ENCODE measurements at places on chromosomes 2 and 18.
A peak's percentile ranks its signal among the peaks of the same experiment; 100 is the strongest.

- DNase-seq, result no peak
Observed at GRCh38 chr2:171317492-171318125, 116.2 kb downstream of the METTL8 start.

GRCh38 chr18:6571239-6571602 is 156.5 kb upstream of the L3MBTL4 start:
- DNase-seq, result no peak

- DNase-seq, result no peak
Observed at GRCh38 chr18:32920796-32921787, 148.3 kb upstream of the KLHL14 start.

- no peak for DNase-seq
Observed at GRCh38 chr18:50154420-50154819, 40.5 kb downstream of the MYO5B start.

- DNase-seq, result no peak
Observed at GRCh38 chr2:8594731-8595427, 87.0 kb upstream of the ID2 start.

- DNase-seq, result peak; percentile 38
Observed at GRCh38 chr2:102615620-102616436, 3.5 kb upstream of the SLC9A2 start.

DNA sequence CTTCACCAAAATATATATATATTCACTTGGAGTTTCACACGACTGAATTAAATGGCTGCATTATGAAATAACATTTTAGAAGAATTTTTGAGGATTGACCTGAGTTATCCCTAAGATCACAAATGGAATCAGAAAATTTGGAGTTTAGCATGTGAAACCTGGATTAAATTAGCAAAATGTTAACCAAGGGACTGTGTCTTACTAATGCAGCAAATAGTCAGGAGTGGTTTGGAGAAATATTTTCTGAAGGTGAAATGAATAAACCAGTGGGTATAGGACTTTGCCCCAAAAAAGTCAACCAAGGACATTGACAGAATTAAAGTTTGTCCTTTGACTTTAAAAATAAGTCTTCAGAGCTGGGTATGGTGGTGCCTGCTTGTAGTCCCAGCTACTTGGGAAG is 111.2 kb downstream of the PRPF40A start:
- no peak for DNase-seq

GRCh38 chr18:9020221-9020620 is 82.3 kb upstream of the NDUFV2 start:
- no peak for DNase-seq

DNA sequence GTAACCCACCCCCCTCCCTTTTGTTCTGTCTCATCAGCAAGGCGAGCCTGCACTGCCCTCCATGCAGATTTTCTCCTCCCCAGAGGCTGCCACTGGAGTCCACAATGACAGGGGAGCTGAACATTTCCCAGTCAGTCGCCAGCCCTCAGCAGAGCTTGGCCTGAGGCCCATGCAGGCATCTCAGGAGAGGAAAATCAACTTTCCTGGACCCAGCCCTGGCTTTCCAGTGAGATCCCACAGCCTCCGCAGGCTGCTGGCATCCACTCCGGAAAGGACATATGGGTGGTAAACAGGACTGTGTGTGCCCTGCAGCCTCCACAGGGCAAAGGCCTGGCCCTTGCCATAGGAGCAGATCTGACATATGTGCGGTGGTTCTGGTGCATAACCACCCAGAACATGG is 253.8 kb downstream of the TNS1 start:
- no peak for DNase-seq

GRCh38 chr2:129329574-129329973 is 649.9 kb upstream of the RAB6C start:
- DNase-seq, result no peak

DNA sequence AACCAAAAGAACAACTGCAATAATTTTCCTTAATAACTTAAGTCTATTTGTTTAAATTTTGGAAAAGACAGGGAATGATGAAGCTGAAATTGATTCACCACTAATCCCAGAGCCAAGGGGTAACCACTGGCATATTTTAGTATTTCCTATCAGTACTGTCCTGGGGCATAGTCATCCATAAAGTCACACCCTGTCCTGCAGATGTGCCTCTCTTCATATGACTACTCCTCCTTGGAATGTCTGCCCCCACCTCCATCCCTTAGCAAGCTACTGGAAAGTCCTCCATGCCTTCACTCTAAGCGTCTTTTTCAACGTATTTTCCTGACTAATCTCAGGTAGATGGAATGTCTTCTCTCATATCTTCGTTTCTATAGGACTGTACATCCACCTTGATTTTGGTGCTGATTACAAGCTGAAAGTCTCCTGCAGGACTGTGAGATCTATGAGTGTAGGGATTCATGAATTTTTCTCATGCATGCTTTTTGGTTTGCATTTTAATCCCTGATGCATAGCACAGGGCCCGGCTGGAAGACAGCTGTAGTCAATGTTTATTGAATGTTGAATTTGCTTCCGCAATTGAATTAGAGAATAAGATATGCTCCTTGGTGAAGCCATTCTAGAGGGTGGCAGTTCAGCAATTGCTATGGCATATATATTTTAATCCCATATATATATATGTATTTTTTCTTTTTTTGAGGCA is 85.6 kb downstream of the MOGAT1 start:
- DNase-seq, result no peak

DNA sequence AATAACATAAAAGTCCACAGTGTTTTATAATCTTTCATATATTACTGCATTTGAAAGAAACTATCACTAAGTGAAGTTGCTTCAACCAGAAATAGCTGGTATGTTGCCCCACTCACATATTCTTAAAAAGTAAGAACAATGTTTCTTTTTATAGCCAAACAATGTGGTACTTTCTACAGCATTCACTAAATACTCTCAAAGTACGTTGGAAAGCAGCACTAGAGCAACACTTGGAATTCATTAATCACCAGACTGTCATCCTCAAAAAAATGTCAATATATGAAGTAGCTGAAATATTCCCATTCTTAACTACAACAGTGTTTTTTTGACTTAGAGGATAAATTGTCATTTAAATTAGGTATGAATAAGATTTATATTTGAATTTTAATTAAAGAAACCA is 32.8 kb downstream of the COBLL1 start:
- no peak for DNase-seq

DNA sequence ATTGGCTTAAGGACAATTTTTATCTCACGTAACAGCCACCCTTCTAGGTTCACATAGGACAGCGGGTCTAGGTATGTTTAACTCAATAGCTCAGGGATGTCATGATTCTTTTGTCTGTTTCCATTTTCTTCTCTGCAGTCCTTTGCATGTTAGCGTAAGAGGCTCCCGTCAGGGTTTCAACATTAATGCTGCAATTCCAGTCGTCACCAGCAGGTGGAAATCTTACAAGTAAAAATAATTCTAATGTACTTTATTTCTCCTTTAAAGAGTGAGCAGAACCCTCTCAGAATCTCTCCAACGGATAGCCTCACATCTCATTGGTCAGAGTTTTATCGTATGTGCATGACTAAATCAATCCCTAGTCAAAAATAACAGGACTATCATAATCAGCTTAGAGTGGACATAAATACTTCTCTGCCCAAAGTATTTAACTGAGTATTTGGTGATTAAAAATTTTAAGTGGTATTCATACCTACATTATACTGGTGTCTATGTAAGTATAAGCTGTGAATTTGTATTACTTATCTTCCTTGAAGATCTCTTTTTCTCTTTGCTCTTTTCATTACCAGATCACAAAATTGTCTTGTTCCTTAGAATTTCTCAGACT is 487.2 kb upstream of the GCFC2 start:
- peak; percentile 55 for DNase-seq

GRCh38 chr2:160582490-160583145 is 89.0 kb upstream of the RBMS1 start:
- DNase-seq, result no peak

DNA sequence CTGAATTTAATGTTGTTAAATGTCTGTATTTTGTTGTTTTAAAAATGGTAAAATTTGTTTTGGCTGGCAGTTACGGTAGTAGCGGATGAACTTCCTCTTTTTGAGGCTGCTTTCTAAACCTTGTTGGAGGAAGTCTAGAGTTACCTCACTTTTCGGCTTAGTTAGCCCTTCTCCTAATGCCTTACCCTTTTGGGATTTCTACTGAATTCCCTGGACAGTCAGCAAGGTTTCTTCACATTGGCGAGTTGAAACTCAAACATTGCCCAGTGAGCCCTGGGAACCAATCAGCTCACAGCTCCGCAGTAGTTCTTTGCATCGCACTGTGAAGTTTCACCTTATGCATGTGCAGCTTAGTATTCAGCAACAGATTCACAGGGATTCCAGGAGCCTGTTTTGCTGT is 55.2 kb downstream of the TMEM247 start:
- no peak for DNase-seq

DNA sequence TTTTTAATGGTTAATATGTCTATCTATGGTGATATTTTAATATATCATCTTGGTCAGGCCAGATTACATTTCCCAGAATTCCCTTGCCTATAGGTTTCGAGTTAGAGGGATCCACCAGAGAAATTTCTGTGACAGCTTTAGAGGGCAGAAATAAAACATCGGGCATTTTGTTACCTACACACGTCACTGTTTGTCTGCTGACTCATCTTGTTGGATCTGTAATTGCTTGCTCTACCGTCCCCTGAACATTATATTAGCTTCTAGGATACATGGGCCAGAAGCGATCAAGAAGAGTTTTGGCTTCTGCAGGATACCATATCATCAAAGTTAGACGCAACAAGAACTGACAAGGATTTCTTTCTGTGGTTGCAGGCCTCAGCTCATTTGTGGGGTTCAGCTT is 795.8 kb upstream of the GCFC2 start:
- no peak for DNase-seq

DNA sequence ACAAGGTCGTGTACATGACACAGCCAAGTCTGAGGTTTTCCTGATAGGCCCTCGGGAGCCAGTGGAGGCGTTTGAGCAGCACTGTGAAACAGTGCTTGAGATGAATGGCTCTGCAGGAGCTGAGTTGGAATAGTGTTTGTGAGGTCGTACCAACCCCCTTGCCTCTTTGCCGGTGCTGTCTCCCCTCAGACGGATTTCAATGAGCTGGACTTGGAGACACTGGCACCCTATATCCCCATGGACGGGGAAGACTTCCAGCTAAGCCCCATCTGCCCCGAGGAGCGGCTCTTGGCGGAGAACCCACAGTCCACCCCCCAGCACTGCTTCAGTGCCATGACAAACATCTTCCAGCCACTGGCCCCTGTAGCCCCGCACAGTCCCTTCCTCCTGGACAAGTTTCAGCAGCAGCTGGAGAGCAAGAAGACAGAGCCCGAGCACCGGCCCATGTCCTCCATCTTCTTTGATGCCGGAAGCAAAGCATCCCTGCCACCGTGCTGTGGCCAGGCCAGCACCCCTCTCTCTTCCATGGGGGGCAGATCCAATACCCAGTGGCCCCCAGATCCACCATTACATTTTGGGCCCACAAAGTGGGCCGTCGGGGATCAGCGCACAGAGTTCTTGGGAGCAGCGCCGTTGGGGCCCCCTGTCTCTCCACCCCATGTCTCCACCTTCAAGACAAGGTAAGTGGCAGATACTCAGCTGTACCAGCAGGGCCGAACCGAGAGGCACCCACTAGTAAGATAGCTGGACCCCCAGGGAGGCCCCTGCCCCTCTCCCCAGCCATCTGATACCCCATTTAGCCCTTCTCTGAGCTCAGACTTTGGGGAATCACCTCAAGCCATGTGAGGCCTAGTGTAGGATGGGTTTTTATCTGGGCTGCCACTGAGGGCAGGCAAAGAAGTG is 83.1 kb downstream of the EPAS1 start:
- DNase-seq, result no peak

DNA sequence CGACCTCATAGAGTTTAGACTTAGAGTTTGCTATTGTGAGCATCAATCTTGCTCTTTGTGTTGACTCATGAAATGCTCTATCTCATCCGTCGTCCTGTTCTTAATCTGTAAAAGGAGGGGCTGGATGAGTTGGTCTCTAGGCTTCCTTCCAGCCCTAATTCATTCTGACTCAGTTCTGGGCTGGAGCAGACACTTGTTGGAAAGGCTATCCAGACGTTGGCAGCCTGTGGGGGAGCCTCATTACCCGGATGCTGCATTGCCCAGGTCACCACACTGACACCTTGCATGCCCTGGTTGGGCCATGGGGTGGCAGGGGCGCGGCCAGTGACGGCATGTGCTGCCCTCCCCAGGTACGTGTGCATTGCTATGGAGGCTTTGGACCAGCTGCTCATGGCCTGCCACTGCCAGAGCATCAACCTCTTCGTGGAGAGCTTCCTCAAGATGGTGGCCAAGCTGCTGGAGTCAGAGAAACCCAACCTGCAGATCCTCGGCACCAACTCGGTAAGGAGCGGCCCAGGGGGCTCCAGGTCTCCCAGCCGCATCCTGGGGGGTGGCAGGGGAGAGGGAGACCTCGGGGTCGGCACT is 61.5 kb downstream of the EFR3B start:
- DNase-seq, result peak; percentile 57

DNA sequence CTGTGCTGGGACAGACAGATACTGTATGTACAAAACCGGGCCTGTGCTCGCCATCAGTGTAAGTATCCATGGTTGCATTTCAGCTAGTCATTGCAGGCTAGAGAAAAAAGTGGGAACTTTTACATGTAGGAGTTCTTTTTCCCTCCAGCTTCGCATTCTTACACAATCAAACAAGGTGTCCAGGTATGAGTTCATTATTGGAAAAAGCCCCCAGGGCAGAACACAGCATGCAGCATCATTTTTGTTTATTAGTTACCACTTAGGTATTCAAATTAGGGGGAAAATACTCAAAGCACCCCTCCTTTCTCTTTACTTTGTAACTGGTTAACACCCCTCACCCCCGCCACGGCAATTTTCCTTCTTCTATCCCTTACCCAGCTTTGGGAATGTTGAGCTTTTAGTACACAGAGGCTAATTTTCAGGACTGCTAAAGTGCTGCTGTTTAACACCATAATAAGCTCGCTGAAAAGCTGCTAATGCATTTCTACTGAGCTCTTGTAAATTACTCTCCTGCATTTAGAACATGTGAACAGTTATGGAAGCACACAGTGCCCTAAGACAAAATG is 13.6 kb downstream of the UPP2 start:
- DNase-seq, result no peak

GRCh38 chr2:121697108-121697631 is 39.5 kb downstream of the NIFK start:
- no peak for DNase-seq

DNA sequence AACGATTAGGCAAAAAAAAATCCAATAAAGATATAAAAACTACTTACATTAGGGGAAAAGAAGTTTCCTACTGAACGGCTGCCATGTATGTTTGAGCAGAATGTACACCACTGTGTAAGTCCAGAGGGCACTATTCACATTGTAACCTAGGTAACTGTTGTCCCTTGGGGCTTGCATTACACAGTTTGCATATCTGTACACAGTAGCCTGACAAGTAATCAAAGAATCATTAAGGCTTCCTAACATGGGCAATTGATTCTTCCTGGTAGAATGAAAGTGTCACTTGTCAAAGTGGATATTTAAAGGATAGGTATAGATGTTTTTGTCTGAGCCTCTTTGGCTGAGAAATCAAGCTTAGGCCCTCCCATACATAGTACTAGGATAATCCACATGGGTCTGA is 39.1 kb downstream of the PLEK start:
- DNase-seq, result no peak

- no peak for DNase-seq
Observed at GRCh38 chr2:45554073-45554741, 56.9 kb downstream of the SRBD1 start.
